CD4-positive, alpha-beta T cell treated with Interleukin-21 for 1 hour (primary cell): ENCODE measurements at places on chromosomes 11 and 22.

GRCh38 chr11:115767047-115767802 is 263.0 kb upstream of the CADM1 start:
- no peak for DNase-seq

- no peak for DNase-seq
These were observed 44.6 kb downstream of the SFI1 start for GRCh38 chr22:31540966-31541365.

DNA sequence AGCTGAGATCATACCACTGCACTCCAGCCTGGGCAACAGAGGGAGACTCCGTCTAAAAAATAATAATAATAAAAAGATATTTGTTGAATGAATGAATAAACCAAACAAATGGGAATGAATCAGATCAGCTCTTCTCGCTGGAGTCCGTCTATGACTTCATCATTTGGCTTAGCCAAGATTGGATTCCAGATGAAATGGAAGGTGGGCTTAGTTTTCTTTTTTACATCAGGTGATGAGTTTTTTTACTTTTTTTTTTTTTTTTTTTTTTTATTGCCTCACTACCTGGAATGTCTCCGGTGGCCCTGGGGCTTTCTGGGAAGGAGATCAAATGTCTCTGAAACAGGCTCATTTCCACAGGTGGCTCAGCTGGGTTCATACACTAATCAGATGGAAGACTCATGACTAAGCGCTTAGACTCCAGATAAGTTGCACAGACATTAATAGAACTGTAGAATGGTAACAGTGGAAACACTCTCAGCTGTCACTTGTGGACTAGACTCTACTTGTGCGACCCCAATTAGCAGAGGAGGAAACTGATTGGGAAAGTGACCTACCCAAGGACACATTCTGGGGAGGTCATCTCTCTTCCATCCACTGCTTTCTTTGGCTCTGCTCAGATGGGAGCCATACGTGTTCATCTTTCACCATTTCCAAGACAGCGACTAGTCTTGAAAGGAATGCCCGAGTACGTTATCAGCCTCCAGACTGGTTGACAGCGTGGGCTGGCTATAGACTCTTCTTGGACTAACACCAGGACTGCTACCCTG is 20.5 kb upstream of the RBFOX2 start:
- DNase-seq, result no peak

- DNase-seq, result peak; percentile 93
These were observed at the start of gene SMARCB1 for GRCh38 chr22:23786752-23787599. SMARCB1 (plus strand) TSS chr22:23786966; CDS start chr22:23787170, 204 bp downstream.

GRCh38 chr22:49632199-49633009 is 195.3 kb downstream of the BRD1 start:
- no peak for DNase-seq

DNA sequence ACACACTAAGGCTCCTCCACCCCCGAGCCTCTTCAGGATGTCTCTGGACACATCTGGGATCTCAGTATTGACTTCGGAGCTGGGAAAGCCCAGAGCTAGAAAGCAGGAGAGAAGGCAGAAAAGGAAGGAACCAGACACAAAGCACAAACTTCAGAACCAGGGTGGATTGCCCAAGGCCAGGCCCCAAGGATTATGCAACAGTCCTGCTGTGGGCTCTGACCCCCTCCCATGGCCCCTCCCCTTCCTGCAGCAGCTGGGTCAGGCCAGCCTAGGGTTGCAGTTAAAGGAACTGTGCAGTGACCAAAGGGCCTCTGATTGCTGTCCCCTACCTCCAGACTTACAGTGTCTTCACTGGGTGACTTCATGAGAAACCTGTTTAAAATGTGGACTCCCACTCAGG is 5.3 kb downstream of the KCNE3 start:
- DNase-seq, result peak; percentile 10

- DNase-seq, result peak; percentile 50
These were observed 27.1 kb downstream of the SDHD start for GRCh38 chr11:112113539-112114457.

DNA sequence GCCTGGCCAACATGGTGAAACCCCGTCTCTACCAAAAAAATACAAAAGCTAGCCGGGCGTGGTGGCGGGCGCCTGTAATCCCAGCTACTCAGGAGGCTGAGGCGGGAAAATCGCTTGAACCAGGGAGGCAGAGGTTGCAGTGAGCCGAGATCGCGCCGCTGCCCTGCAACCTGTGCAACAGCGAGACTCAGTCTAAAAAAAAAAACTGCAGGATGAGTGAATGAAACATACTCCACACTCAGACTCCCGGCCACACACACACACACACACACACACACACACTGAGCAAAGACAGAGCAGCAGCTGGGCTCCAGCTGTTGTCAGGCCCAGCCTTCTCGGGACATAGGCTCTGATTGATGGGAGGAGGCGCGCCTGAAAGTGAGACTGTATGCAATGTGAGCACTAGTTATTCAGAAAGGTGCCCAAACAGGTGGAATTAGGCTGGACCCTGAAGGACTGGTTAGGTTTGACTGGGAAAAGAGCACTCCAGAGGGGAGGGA is 1.5 kb upstream of the PLEKHA7 start:
- no peak for DNase-seq

- no peak for DNase-seq
These were observed 37.6 kb upstream of the RIC3 start for GRCh38 chr11:8206251-8207079.

- no peak for DNase-seq
These were observed 137.8 kb downstream of the CEP164 start for GRCh38 chr11:117465236-117465997.

DNA sequence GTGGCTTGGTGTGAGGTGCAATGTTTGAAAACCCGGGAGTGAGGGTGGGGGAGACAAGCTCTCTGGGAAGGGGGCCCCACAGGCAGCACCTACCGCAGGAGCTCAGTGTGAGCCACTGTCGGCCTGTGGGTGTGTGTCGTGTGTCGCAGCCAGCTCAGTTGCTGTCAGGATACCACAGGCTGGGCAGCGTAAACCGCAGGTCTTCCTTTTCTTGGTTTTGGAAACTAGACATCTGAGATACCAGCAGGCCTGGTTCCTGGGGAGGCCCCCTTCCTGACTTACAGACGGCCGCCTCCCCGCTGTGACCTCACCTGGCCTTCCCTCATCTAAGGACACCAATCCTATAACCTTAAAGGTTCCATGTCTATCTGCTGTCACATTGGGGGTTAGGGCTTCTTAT is 19.4 kb downstream of the IRF7 start:
- DNase-seq, result no peak

- DNase-seq, result no peak
These were observed 17.0 kb downstream of the ZDHHC13 start for GRCh38 chr11:19134004-19134403.

- DNase-seq, result no peak
These were observed 11.7 kb upstream of the FXYD6 start for GRCh38 chr11:117888139-117888566.

- DNase-seq, result no peak
These were observed 24.9 kb downstream of the FDX1 start for GRCh38 chr11:110454609-110455008.

- DNase-seq, result no peak
These were observed 3.0 kb downstream of the CNIH2 start for GRCh38 chr11:66281001-66281400.

DNA sequence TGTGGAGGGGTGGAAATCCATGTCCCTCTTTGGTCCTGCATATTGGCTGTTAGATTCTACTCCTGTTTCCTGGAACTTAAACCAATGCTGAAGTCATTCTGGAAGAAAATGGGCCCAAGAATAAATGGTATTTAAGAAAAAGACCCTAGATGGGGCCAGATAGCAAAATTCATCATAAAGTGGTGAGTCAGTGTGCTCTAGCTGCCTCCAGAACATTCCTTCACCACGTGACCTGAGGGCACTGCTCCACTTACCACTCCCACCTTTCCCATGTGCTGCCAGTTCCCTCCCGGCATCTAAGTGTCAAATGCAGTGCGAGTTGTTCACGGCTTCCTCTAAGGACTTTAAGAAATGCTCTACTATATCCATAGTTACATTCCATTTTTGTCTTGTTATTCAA is 30.9 kb upstream of the NAP1L4 start:
- no peak for DNase-seq

DNA sequence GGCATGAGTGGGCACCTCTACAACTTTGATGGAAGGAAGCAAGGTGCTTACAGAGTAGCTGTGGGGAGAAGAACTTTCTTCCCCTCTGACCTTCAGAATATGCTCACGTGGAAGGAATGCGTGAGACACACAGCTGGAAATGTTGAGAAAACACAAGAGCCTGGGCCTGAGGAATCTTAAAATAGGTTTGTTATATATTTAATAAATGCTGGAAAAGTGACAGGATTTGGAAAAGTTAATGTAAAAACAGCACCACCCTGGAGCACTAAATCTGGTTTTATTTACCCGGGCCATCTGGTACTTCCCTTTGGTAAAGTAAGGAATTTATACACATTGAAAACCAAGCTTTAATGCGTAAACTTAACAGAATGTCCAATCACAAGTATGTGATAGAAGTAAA is 14.0 kb upstream of the AMPD3 start:
- no peak for DNase-seq

DNA sequence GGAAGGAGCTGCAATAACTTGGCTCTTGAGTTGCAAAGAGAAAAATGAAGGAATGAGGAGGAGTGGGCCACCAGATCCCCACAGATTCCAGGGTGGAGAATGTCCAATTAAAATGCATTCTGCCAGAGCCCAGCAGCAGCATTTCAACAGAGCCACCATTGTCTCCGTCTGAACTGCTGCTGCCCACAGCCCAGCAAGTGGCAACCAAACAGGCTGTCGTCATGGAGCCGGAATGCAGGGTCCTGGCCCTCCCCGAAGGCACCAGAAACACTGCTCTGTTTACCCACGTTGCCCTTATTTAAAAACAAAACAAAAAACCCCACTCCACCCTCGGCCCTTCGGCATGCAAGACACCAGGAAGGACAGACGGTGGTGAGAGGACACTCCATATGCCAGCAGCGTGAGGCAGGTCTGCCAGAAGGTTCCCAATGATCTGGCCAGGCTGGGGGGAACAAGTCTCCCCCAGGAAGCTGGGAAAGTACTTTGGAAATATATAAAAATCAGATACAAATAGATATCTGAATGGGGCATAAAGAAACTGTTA is 32.5 kb downstream of the PLEKHA7 start:
- DNase-seq, result no peak

- DNase-seq, result no peak
These were observed 319.3 kb upstream of the NARS2 start for GRCh38 chr11:78893996-78894395.

DNA sequence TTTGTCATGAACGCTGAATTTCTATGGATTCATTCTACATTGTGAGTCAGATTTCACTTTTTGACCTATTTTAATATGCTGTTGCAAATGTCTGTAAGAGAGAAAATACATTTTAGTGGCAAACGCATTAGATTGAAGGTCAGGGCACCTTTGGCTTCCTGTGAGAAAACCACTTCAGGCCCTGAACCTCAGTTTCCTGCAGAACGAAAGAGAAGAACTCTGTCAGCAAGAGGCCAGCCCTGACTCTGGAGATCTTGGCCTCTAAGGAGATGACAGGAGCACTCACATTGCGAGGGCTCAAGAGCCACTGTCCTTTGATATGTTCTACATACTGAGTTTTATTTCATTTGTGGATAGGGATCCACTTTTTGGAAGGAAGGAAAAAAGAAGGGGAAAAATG is 83.6 kb downstream of the KCNJ1 start:
- DNase-seq, result peak; percentile 28

- DNase-seq, result peak; percentile 94
These were observed 45.7 kb upstream of the DEFB108B start for GRCh38 chr11:71787098-71787823.

DNA sequence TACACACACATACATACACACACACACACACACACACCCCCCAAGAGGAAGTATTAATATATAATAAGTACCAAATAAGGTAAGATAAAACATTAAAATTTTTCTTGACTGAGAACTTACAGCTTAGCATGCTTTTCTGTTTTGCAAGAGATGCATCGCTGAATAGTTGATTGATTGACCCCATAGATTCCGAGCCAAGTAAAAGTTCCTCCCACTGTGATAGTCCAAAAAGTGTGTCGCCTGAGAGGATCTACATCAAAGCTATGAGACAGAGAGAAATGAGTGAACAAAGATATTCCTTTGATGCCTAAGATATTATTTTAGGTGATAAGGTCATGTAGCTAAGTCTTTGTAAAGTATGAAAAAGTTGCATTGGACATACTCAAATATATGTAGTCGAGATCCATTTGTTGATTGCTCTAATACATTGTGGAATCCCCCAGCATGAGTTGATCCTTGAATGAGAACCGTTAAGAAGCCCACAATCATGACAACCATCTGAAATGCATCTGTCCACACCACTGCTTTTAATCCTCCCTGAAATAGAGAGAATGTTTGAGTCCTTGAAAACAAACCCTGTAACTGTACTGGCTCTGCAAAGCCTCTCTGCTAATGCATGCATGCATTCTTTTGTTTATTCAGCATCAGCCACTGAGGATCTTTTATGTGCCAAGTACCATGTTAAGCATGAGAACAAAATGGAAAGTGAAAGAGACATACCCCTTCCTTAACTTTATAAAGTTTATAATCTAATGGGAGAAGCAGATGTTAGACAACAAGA is 18.3 kb downstream of the SLC5A12 start:
- no peak for DNase-seq

DNA sequence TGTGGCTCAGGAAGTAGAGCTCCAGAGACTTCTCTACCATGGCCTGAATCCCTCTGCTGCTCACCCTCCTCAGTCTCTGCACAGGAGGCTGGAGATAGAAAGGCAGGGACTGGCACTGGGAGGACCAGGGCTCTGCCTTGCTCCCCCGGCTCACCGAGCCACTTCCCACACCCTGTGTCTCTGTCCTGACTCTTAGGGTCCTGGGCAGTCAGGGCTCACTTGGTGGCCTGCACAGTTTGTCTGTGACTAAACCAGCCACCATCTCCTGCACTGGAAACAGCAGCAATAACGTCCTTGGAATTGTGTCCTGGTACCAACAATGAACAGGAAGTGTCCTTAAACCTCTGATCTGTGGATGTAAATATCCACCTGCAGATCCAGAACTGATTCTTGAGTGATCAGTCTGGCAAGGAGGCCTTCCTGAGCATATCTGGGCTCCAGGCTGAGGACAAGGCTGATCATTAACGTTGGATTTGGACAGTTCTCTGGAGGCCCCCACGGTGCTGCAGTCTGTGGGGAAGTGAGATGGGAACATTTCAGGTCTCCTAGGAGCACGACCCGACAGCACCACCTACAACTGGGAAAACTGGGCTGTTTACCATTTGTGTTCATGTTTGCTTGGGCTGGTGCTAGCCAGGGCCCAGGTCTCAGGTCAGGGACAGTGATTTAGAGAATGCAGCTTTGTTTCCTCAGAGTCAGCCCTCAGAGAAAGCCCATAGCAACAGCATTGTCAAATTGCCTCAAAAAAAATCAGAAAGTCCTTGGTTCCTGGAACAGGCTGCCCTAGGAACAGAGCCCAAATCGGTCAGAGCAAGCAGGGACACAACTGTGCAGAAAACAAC is 82.5 kb downstream of the ZNF280B start:
- DNase-seq, result no peak
